ENCODE measurements at places on chromosomes 6 and 20.

DNA sequence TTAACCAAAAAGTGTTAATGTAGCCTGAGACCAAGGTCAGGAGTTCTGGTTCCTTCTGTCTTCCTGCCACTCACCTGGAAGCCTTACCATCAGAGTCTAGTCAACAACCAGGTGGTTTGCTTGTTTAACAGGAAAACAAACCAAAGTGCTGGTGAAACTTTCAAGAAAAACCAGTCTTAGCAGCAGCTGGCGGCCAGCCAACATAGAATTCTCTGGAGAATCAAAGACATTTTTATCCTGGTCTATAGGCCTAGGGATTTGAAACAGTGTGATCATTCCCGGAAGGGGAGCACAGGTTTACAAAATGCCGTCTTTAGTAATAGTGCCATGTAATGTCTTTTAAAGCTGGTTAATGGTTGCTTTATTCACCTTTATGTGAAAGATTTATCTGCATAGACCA lies 146.6 kb upstream of the AKIRIN2 start:
- no peak for DNase-seq

GRCh38 chr6:167528239-167528638 lies 203.4 kb downstream of the TTLL2 start:
- no peak for DNase-seq

- no peak for DNase-seq
These were observed 626.6 kb upstream of the CITED2 start for GRCh38 chr6:140001005-140001404.

- DNase-seq, result no peak
These were observed 34.8 kb downstream of the MYLIP start for GRCh38 chr6:16163535-16164300.

GRCh38 chr6:13405961-13406477 lies 77.7 kb upstream of the TBC1D7 start:
- no peak for DNase-seq

DNA sequence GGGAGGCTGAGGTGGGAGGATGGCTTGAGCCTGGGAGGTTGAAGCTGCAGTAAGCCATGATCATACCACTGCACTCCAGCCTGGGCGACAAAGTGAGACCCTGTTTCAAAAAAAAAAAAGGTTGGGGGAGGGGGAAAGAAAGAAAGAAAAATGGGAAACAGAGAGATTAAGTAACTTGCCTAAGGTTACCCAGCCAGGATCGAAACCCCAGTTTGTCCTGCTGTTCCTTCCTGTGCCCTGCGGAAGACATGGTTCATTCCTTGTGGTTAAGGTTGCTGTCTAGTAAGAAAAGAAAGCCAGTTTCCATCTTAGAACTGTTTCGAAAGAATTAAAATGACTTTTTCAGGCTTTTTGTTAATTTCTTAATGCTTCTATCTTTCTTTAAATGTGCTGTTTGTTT lies 29.8 kb downstream of the C6orf89 start:
- no peak for DNase-seq

DNA sequence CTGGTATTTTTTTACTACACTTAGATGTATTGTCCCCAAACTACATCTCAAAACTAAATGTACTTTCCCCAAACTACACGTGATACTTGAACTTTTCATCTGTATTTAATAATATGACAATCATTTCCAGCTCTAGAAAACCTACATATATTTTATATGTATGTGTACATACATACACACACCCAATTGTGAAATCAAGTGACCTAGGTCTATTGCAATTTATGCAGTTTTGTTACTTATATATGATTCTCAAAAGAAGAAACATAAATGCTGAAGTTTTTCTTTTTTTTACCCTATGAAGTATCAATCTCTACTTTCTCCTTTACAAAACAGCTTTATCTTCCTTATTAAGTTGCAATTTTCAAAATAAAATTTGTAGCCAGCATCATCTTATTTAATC lies 4.7 kb downstream of the ADNP start:
- DNase-seq, result no peak

DNA sequence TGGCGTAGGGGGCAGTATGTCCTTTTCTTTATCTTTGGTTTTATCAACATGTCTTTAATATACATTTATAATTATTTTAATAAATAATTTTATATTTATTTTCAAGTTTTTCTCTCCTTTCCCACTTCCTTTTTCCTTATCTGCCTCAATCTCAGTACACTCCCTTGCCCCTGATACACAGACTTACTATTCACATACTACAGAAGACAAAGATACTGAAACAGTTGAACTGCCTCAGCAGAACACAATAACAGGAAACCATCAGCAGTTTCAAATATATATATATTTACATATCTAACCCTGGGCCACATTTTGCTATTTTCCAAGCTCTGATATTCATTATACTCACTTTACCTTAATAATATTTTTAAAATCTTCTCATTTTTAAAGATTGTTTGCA lies 19.8 kb downstream of the IBTK start:
- no peak for DNase-seq

Data from posterior cingulate gyrus (tissue), 11 donors.